OCI-M1 (cell line): ENCODE measurements at places on chromosomes 1 and 21.
A peak's percentile ranks its signal among the peaks of the same experiment; 100 is the strongest.

GRCh38 chr1:31843506-31843905 lies 27.7 kb upstream of the SPOCD1 start:
- DNase-seq, result no peak

DNA sequence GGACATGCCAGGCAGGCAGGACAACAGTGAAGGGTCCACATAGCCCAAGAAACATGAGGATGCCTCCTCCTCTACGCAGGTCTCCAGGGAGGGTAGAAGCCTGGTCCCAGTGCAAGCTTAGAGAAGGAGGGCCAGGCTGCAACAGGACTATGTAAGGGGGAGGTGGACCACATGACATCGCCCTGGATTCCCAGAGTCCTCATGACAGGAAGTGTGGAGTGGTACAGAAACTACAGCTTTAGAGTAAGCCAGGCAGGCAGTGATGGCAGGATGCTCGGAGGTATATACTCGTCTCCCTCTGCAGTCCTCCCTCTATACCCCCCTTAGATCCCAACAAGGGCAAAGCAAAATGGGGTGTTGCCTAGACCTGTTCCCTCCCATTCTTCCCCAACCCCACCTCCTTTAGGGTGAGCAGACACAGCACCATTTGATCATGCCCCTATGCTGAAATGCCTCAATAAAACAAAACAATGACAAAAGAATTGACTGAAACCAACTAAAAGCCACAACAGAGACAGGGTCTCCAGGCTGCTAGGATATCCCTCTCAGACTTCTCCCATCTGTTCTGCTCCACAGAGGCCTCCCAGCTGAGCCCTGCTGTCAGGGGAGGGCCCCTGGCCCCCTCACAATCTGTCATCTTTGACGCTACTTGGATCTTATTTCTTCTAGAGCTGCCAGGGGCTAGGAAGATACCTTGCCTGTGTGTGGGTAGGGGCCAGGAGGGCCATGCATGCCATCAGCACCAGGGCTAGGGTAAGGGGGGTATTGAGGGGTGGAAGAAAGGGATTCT lies 13.1 kb downstream of the FAM78B start:
- DNase-seq, result no peak

DNA sequence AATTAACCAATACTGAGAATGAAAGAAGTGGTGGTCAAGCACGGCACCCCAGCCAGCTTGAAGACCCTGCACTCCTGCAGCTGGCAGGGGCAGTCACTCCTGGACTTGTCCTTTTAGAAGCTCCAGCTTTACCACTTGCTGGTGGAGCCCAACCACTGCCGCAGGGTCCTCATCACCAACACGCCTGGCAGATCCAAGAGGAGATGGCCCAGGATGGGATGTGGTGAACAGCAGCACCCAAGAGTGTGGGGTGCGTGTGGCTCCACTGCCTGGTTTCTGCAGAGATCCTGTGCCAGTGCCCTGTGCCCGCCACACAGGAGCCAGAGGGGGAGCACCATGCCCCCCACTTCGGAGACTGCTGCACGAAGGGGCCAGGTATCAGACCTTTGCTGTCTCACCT lies 13.5 kb downstream of the CR1L start:
- no peak for DNase-seq

- no peak for DNase-seq
Measured at GRCh38 chr1:9927259-9927658, 15.9 kb downstream of the LZIC start.

GRCh38 chr1:66436378-66437135 lies 97.4 kb upstream of the SGIP1 start:
- peak; percentile 58 for DNase-seq

GRCh38 chr1:40252601-40253000 lies 4.9 kb downstream of the TMCO2 start:
- no peak for DNase-seq

DNA sequence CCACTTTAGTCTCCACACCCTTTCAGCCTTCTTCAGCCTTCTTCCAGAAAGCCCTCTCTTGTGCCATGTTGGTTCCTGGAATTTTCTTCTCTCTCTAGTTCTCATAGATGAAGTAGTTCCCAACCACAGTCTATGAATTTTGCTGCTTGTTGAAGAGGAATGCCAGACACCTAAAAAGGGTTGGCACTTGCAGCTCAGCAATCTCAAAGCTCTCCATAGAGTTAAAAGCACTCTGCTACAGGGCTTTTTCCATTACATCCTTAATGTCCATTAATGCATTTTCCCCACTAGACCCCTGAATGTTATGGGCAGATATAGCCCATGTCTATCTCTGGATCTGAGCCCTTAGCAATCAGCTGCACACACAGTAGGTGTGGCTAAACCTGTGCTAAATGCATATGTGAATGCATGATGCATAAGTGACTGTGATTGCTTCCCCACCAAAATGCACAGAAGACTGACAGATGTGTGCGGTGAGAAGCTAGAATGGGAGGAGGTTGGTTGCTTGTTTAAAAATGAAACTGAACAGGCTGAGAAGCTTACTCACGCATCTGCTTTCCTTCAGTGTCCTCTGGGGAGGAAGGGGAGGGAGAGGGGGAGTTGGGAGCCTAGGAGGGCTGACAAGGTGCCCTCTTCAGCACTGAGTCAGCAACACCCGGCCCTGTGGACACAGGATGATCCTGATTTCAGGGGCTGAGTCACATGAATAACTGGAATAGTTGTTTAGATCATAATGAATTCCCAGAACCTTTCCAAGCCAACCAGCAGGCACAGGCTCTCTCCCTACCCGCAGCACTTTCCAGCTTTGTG lies 146.1 kb upstream of the FGGY start:
- peak; percentile 58 for DNase-seq

DNA sequence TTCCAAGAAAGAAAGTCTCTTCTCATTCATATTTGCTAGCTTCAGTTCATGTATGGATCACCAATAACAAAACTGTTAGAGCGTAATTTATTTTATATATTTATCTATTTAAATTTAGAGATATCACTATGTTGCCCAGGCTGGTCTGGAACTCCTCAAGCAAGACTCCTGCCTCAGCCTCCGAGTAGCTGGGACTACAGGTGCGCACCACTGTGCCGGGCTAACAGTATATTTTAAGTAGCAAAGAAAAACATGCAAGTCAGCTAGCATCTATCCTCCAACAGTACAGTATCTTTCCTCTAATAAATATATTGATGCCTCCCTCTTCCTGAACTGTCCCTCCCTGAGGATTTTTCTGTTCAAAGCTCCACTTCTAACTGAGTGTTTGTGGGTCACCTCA lies 21.5 kb downstream of the INPP5B start:
- no peak for DNase-seq

DNA sequence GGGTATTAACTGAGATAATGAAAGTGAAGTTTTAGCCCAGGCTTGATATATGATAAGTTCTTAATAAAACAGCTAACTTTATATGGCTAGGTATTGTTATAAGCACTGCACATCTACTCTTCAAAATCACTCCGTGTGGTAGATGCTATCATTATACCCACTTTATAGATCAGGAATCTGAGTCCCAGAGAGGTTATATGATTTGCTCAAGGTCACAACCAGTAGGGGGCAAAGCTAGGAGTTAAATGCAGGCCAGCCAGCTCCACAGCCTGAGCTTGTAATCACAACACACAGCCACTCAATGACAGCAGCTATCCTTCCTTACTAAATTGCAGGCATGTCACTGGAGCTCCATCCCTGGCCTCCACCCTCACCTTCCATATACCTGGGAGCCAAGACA lies 115.8 kb downstream of the CAPN8 start:
- DNase-seq, result no peak

- DNase-seq, result no peak
Measured at GRCh38 chr1:4699376-4700301, 45.2 kb downstream of the AJAP1 start.

GRCh38 chr1:1144843-1145546 lies 28.7 kb upstream of the TTLL10 start:
- no peak for DNase-seq

GRCh38 chr1:178353524-178353923 lies 143.2 kb downstream of the CLEC20A start:
- DNase-seq, result no peak

DNA sequence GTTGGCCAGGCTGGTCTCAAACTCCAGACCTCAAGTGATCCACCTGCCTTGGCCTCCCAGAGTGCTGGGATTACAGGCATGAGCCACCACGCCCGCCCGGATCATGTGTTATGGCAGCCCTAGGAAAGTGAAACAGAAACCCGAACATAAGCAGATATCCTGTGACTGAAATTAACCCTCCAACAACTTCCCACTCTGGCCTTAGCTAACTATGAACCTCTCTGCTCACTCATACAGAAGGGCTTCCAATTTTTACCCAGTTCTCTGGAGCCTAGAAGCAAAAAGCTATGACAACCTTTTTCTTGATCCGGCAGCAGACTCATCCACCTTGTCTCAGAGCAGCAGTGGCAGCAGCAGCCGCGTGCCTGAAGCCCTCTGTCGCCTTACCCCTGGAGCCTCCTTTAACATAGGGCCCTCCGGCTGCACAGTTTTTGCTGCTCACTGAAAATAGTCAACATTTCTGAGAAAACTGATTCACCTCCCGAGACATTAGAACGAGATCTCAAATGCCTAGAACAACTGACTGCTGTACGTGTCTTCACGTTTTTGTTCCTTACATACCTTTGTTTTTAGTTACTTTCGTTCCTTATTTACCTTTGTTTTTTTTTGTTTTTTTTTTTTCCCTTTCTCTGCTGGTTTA lies 9.3 kb downstream of the CBR1 start:
- peak; percentile 98 for DNase-seq

- DNase-seq, result no peak
Measured at GRCh38 chr1:216064643-216065042, 358.6 kb downstream of the USH2A start.

DNA sequence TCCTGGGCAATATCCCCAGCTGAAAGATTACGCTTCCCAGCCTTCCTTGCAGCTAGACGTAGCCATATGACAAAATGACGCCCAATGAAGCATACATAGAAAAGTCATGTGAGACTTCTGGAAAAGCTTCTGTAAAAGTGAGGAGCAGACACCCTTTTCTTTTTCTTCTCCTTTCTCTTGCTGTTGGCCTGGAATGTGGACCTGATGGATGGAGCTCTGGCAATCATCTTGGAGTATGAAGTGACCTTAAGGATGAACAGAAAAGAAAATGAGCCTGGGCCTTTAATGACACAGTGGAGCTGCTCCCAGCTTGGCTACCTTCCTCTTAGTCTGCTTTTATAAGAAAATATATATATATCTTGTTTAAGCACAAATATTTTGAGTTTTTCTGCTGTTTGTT lies 24.8 kb downstream of the BATF3 start:
- DNase-seq, result no peak

GRCh38 chr1:214537872-214538473 lies 13.4 kb downstream of the PTPN14 start:
- no peak for DNase-seq

DNA sequence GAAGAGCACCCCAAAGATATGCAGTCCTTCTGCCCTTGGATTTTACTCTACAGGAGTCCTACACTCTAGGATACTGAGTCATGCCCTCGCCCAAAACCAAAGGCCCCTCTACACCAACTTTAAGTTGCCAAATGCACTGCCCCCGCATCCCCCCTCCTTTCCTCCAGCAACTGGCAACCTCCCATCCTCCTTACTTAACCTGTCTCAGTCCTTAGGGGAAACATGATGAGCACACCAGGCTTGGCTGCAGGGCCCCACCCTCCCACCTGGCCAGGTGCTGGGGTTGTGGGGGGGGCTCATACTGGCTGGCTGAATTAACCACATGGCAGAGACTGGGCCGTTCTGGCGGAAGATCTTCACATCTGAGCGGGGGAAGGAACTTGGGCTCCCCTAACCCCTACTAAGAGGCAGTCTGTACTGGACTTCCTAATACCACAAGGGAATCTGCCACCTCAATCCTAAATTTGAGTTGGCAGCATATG lies 1.2 kb downstream of the HDGF start:
- peak; percentile 62 for DNase-seq

DNA sequence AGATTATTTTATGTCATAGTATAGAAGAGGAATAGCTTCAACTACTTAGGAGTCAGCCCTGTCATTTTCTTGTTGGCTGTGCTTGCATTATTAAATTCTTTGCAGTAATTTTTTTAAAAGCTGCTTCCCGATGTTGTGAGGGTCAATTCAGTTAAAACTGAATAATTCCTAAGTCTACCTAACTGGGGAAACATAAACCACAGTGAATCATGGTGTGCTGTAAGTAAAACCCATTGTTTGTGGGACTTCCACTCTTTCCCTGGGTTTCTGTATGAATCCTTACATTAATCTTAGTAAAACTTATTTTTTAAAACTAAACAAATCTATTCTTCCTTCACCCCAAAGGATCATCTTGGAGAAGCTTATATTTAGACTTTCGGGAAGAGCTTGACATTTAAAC lies 4.4 kb downstream of the SUCO start:
- no peak for DNase-seq

DNA sequence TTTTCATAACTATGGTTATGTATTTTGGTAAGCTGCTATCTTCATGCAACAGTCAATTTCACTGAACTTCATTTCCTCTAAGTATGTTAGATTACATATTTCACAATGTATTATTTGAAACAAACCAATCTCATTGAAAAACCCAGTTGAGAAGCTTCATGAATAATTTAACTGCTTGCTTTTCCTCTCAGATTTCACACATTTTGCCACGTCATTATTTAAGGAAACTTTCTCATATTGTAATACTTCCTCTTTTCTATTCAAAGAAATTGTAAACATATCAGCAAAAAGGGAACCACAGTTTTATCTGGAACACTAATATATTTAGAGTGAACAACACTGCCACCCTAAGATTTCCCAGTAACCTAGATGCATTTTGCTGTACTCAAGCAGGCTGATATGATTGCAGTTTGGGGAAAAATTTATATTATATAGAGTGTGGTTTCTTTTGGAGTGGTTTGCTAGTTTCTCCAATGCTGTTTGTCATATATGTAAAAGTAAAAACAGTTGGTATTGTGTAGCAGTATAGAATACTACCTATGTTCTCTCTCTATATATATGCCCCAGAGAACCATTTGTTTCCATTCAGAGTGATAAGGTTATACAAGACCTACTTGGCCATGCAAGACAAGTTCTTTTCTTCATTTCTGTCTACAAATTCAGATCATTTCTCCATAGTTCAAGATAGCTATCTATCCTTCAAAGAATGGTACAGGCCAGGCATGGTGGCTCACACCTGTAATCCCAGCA lies 28.4 kb upstream of the AHCTF1 start:
- peak; percentile 98 for DNase-seq

DNA sequence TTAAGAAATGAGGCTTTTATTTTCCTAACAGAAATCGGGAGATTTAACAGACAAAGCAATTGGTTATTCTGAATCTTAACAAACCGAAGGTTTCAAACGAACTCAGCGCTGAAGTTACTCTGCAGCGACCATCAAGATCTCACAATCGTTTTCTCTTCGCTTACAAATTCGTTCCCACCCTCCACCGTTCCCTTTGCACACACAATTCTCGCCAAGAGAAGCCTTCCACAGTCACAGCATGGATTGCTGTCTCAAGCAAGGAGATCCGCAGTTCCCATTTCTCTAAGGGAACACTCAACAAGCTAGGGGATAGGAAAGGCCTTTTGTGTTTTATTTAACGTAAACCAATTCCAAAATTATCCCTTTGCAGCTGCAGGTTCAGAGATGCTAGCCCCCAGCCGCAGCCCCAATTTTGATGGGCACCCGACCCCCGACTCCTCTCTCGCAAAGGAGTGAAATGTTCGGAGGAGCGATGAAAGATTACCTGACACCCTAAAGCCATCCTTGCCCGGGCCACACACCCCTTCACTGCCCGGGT lies 755 bp downstream of the FBXO42 start:
- peak; percentile 61 for DNase-seq

- DNase-seq, result no peak
Measured at GRCh38 chr21:42653231-42654061, at the start of gene PDE9A. TSS of gene PDE9A (plus strand) at chr21:42653621. CDS start at chr21:42653815, 194 bp downstream.

GRCh38 chr1:210124736-210125135 lies 107.9 kb upstream of the SERTAD4 start:
- DNase-seq, result no peak
